ENCODE measurements at places on chromosomes 6 and 20.
A peak's percentile ranks its signal among the peaks of the same experiment; 100 is the strongest.

DNA sequence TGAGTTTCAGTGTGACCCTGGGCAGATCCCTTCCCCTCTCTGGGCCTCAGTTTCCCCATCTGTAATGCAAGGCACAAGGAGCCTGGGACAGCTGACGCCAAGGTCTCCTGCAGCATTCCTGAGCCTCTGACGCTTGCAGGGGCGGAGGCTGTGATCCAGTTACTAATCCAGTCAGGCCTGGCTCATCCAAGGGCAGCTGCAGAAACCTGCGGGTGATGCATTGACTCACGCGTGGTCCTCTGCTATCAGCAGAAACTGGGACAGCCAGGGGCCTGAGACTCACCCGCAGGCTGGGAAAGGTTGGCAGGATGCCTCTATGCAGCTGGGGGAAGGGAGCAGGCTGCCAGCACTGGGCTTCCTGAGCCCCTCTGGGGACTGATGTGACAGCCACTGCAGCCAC, 65.0 kb upstream of the SIRPA start:
- no peak for DNase-seq
- no peak overlapping the region for H3K4me3 ChIP-seq
- H3K27me3 ChIP-seq, result peaks cover 17% of the 10 kb centered on the region
- no peaks in the 10 kb centered on the region for H3K36me3 ChIP-seq

- H3K4me3 ChIP-seq, result peak within 1 kb of the TSS; percentile 76
- peaks cover 43% of the 10 kb centered on the region for H3K27me3 ChIP-seq
- no peak within 1 kb of the TSS for H3K27ac ChIP-seq
- H3K36me3 ChIP-seq, result no peaks in the 10 kb centered on the region
- DNase-seq, result peak; percentile 39
- peaks cover 12% of the 10 kb centered on the region for H3K4me1 ChIP-seq
These were observed at the start of gene TIAM2 for GRCh38 chr6:154995254-154996015. TSS of gene TIAM2 (plus strand) at chr6:154995315. CDS start at chr6:155129224, 133,909 bp downstream.

GRCh38 chr6:29792123-29793035, 35.2 kb upstream of the HLA-G start:
- H3K36me3 ChIP-seq, result no peaks in the 10 kb centered on the region
- no peak for DNase-seq
- H3K4me3 ChIP-seq, result peak overlapping the region; percentile 60
- H3K4me1 ChIP-seq, result peaks cover 2% of the 10 kb centered on the region

DNA sequence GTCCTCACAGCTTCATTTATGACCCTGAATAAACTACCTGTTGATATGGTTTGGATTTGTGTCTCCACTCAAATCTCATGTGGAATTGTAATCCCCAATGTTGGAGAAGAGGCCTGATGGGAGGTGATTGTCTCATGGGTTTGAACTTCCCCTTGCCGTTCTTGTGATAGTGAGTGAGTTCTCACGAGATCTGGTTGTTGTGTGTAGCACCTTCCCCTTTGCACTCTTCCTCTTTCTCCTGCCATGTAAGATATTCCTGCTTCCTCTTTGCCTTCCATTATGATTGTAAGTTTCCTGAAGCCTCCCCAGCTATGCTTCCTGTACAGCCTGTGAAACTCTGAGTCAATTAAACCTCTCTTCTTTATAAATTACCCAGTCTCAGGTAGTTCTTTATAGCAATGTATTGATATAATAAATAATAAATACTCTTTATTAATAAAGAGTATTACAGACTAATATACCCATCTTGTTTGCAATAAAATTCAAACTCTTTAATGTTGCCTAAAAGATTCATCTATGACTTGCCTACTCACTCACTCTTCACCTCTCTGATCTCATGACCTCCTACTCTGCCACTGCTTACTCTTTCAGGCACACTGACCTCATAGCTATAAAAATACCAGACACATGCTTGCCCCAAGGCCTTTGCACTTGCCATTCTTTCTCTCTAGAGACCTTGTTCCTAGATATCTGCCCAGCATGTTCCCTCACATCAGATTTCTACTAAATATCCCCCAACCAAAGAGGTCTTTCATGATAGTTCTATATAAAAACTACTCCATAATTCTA, 256.4 kb upstream of the MARCKS start:
- no peaks in the 10 kb centered on the region for H3K36me3 ChIP-seq
- H3K4me1 ChIP-seq, result peaks cover 37% of the 10 kb centered on the region
- no peak overlapping the region for H3K4me3 ChIP-seq
- DNase-seq, result no peak

DNA sequence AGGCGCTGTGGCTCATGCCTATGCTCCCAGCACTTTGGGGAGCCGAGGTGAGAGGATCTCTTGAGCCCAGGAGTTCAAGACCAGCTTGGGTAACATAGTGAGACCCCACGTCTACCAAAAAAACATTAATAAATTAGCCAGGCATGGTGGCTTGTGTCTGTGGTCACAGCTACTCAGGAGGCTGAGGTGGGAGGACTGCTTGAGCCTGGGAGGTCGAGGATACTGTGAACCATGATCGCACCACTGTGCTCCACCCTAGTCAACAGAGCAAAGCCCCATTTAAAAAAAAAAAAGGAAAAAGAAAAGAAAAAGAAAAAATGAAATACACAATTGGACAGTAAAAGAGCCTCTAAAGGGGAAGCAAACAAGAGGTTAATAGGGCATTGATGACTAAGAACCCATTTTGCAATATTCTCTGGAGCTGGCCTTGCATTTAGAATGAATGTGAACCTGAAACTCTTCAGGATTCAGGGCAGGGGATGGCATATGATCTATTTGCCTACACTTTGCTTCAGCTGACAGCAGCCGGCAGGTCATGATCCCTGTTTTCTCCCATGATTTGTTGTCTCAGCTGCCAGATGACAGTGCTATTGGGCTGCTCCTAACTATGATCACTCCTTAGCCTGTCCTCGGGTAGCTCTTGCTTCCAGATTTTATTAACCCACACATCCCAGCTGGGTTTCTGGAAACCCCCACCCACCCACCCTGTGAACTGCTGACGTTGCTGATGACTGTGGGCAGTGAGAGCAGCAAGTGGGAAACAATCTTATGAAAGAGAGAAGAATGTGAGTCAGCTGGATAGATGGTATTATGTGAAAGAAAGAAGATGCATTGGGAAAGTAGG, 83.8 kb upstream of the ELOVL5 start:
- no peak overlapping the region for H3K4me3 ChIP-seq
- no peak for DNase-seq
- H3K36me3 ChIP-seq, result no peaks in the 10 kb centered on the region

DNA sequence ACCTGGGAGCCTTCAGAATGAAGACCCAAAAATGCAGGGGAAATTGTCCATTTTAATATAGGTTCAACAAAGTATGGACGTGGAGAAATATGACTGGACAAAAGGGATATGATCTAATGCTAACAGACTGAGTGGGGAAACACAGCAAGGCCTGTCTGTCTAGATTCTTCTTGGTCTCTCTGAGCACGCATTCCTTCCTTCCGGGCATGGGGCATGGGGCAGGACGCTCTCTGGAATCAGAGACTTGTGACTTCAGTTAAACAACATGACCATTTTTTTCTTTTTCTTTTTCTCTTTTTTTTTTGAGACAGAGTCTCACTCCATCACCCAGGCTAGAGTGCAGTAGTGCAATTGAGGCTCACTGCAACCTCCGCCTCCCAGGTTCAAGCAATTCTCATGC, 31.9 kb downstream of the ZBTB2 start:
- H3K4me3 ChIP-seq, result no peak overlapping the region
- peaks cover 6% of the 10 kb centered on the region for H3K36me3 ChIP-seq
- H3K4me1 ChIP-seq, result no peaks in the 10 kb centered on the region
- no peaks in the 10 kb centered on the region for H3K27me3 ChIP-seq
- no peak overlapping the region for H3K27ac ChIP-seq

DNA sequence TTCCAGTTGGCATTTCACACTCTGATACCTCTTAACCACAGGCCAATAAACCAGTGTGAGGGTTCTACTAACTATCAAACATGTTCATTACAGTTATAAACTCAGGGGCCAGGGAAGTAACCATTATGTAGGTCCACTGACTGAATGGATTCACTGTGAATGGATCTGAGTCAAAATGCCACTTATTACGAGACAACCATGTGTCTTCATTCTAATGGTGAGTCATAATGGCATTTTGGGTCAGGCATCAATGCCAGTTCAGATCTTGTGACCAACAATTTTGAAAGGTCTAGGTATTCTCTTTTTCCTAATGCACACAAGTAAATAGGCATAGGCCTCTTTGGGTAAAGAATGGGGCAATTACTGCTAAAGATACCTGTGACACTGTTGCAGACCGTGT, 112.2 kb upstream of the HEY2 start:
- DNase-seq, result no peak
- no peak overlapping the region for H3K4me3 ChIP-seq
- no peaks in the 10 kb centered on the region for H3K4me1 ChIP-seq
- peaks cover 5% of the 10 kb centered on the region for H3K27me3 ChIP-seq

DNA sequence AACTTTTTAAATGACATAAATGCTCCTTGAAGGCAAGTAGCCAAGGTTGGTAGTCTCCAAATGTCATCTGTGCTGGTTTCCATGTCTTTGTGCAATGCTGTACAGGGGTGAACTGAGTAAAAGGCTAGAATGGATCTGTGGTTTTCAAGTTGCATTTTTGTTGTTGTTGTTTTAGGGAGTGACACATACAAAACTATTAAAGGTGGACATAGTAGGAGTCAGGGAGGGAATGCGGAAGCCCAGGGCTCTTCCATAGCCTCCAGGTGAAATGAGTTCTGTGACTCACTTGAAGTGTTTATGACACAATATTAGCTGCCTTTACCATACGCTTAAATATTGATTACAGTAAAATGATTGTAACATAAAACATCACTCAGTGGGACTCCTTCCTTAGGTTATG, 22.5 kb upstream of the QKI start:
- no peaks in the 10 kb centered on the region for H3K27me3 ChIP-seq
- H3K4me3 ChIP-seq, result no peak overlapping the region
- DNase-seq, result no peak
- no peak overlapping the region for H3K27ac ChIP-seq
- peaks cover 15% of the 10 kb centered on the region for H3K4me1 ChIP-seq
- H3K36me3 ChIP-seq, result no peaks in the 10 kb centered on the region

DNA sequence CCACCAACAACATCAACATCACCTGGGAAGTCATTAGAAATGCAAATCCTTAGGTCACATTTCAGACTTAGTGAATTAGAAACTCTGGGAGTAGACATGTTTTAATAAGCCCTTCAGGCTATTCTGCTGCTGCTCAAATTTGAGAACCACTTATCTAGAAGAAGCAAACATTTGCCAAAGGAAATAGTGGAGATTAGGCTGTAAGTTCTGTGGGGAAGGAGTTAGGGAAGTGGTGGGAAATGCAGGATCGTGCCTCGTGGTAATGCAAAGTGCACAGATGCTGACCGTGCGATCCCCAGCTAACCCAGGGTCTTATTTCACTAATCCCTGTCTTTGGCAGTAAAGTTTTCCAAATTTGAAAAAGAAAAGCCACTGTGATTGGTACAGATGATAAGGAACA, 328.5 kb downstream of the EPM2A start:
- no peaks in the 10 kb centered on the region for H3K36me3 ChIP-seq
- no peak for DNase-seq
- no peaks in the 10 kb centered on the region for H3K27me3 ChIP-seq
- H3K4me3 ChIP-seq, result no peak overlapping the region

Measured in progenitor cell of endocrine pancreas (in vitro differentiated cells).